ENCODE measurements at places on chromosomes 6 and 20.

DNA sequence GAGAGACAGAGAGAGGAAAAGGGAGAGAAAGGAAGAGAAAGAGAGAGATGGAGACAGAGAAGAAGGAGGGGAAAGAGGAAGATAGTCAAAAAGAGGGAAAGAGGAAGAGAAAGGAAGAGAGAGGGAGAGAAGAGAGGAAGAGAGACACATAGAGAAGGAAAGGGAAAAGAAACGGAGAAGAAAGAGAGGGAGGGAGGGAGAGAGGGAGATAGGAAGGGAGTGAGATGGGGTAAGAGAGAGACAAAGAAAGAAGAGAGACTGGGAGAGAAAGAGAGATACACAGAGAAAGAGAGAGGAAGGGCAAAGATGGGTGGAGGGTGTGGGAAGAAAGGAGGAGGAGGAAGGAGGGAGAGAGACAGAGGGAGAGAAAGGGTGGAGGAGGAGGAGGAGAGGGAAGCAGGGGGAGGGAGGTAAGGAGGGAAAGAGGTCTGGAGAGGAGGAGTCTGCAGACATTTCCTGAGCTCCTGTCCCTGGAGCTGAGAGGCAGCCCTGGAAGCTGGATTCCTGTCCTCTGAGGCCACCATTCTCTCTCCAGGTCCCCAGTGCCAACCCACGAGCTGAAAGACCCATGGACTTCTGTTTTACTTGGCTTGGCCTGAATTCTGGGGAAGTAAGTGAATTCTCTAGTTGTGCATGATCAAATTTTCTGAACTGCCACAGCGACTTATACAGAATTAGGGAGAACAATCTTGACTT, 9.9 kb downstream of the FOXF2 start:
- no peak for DNase-seq

DNA sequence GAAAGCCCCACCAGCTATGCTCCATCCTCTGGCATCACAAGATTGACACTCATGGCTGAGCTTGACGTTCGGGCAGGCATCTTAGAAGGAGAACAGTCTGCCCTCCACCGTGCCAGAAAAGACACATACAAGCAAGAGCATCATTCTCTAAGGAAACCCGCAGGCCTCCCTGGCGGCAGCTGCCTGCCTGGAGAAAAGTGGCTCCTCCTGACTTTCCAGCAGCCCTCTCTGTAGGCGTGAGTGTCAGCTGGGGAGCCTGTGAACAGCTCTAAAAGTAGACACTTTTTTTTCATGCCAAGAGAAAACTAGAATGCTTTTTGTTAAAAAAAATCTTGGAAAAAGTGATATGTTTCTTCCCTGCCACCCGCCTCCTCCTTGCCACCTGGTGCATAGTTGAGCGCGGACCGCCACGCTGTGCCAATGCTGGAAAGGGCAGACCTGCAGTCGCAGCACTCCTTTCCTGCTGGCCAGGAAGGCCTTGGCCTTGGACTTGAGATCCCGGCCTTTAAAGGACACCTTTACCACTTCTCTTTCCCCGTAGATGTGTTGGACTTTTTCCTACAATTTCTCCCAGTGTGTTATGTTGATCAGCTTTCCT, 29.7 kb upstream of the INSM1 start:
- DNase-seq = no peak

DNA sequence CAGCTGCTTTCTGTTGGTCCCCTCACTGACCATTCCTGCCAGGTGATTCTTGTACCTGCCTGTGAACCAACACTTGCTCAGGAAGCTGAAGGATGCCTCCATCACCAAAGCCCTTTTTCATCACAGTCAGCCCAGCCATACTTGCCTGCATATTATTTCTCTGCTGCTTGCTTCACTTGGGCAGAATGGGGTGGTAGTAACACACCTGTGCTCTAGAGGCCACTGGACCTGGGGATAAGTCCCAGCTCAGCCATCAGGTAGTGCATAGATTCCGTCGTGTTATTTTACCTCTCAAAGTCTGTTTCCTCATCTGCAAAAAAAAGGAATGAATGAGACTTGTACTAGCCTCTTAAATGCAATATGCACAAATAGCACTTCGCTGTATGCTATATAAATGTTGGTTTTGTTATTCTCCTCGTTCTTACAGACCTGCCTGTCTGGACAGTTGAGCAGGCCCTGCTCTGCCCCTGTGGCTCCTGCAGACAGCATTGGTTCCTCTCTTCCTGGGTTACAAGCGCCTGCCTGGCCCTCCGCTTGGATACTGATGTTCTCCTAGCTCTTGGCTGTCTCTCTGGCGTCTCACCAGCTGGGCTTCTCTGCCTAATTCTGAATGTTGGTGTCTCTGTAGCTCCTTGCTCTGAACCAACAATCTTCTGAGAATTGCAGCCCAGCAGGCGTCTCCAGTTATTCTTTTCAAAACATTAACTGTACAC, 151.8 kb downstream of the UNC5CL start:
- DNase-seq = no peak

DNA sequence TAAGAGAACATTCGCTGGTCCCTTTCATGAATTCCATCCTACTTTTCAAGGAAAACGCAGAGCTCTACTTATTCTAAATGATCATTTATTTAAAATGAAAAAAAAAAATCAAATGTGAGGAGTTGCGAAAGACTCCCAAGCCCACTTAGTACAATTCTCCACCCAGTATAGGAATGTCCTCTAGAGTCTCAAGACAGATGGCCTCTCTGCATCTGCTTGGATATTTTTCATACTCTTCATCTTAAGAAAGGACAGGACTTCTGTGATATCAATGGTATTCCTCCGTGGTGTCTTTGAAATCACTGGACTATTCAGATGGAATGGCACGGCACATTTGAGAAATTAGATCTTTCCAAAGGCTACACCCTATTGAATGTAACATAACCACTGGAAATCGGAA, 107.1 kb downstream of the PTPRK start:
- DNase-seq = no peak

GRCh38 chr20:9025643-9026042, 43.2 kb upstream of the PLCB4 start:
- DNase-seq = no peak

DNA sequence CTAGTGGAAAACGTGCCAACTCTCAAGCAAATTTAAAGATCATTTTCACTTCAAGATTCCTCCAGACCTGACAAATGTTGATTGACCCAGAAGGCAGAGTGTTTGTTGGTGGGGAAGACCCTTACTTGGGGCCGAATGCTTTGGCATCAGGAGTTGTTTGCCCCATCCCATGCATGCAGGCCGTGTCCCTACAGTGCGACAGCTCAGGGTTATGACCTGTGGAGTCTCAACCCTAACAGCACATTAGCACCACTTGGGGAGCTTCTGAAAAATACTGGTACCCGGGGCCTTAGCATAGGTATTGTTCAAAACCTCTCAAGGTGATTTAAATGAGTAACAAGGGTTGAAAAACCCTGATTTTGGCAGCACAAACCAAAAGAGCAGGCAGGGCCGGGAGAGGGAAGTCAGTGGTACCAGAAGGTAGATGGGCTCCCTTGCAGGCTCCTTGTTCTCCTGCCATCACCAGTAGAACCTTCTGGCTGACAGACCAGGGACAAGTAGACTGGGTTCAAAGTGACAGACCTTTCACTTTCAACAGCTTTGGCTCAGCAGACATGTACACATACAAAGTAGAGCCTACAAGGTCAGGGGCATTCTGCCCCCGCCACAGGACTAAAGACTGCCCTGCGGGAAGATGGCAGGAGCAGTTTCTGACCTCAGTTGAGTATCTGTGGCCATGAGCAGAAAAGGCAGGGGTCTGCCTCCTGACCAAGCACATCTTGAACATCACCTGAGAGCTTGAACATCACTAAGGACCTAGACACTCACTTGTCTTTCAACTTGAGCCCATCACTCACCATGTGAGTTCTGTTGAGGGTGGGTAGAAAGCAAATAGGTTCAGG, 39.6 kb downstream of the PLCG1 start:
- no peak for DNase-seq

GRCh38 chr6:148805777-148806176, 58.9 kb downstream of the UST start:
- DNase-seq = no peak

GRCh38 chr6:30800871-30801270, 56.5 kb upstream of the IER3 start:
- DNase-seq = no peak

GRCh38 chr6:123965894-123966293, 162.2 kb downstream of the NKAIN2 start:
- no peak for DNase-seq

DNA sequence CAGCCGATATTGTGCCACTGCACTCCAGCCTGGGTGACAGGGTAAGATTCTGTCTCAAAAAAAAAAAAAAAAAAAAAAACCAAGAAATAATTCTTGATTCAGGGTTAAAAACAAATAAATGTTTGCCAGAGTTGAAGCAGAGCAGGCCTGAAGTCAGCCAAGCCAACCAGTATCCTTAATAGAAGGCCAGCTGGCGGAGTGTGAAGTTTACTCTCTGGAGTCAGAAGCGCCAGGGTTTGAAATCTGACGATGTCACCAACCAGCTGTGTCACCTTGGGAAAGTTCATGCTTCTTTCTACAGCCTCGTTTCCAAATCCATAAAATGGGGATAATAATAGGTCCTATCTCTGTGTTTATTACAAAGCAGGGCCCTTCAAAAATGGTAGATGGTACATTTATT, 73.0 kb upstream of the ENPP5 start:
- no peak for DNase-seq

- DNase-seq = no peak
Observed at GRCh38 chr6:121430514-121431460, 4.7 kb upstream of the GJA1 start.

DNA sequence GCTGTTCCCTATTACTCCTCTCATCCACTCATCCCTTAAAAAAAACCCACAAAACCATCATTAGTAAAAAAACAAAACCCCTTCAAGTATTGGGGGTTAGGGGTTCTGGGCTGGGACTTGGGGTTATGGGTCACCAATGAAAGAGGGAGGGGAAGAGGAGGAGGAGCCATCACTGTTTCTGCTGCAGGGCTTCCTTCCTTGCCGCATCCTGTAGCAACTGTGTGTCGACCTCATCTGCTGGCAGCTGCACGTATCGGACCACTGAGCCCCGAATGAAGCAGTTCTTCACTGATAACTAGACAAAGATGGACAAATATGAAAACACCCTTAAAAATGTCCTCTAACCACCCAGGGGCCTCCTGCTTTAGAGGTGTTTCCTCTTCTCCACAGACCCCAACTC, 2.0 kb upstream of the VARS1 start:
- no peak for DNase-seq

DNA sequence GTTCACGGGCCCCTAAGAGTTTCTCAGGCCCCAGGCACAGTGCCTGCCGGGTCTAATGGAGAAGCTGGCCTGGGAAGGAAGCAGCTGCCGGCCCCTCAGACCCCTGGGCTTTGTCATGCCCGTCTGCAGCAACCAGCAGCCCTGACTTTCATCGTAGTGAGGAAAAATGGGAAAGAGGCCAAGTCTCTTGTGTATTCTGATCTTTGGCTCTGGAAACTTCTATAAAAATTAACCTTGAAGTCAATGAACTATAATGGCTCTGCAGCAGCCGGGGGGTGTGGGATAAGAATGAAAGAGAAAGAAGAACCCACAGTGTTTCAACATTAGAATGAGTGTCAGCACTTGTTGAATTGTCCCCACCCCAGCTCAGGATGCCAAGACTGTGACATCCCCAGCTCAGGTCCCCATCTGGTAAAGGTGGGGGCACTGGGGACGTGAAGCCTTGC, 12.9 kb downstream of the TGM2 start:
- no peak for DNase-seq

DNA sequence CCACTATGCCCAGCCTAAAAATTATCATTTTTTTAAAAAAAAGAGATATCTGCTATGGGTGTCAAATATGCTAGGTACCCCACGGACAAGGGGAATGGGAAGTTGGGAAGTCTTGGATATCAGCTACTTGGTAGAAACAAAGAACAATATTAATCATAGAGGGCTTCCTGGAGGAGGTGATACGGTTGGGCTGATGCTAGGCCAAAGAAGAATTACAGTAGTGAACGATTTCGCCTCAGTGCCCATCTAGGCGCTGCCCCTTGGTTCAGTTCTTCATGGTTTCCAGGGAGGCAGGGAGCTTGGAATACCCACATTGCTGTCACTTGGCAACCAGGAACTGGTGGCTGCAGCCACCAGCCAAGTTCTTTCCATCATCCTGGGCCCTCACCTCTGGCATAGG, 5.5 kb upstream of the PSMF1 start:
- DNase-seq = no peak

DNA sequence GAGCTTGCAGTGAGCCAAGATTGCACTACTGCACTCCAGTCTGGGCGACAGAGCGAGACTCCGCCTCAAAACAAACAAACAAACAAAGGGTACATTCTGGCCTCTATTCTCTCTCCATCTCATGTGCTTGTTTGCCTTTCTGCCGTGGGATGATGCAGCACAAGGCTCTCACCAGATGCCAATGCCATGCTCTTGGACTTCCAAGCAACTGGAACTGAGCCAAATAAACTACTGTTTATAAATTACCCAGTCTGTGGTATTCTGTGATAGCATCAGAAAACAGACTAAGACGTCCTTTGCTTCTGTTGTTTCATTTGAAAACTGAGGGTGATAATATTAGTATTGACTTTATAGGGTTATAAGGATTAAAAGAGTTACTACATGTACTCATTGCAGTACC, 3.6 kb upstream of the BRD2 start:
- no peak for DNase-seq

GRCh38 chr20:38184101-38184500, 19.0 kb upstream of the TGM2 start:
- no peak for DNase-seq

GRCh38 chr6:89073840-89074239, 6.7 kb upstream of the PNRC1 start:
- no peak for DNase-seq

DNA sequence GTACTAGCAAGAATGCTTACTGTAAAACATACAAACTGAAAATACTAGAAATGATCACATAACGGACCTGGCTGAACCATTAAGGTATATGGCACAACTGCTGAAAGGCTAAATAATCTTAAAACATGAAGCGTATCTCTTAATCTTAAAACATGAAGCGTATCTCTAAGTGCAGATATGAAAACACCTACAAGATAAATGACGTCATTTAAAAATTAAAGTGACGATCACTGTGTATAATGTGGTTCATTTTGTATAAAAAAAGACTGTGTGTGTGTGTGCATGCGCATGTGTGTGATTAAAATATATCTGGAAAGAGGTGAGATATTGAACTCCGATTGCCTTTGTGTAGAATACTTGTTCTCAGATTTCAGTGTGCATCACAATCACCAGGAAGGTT, 780.4 kb downstream of the KIF16B start:
- no peak for DNase-seq

- DNase-seq = no peak
Observed at GRCh38 chr6:128311944-128312570, 208.3 kb downstream of the PTPRK start.

DNA sequence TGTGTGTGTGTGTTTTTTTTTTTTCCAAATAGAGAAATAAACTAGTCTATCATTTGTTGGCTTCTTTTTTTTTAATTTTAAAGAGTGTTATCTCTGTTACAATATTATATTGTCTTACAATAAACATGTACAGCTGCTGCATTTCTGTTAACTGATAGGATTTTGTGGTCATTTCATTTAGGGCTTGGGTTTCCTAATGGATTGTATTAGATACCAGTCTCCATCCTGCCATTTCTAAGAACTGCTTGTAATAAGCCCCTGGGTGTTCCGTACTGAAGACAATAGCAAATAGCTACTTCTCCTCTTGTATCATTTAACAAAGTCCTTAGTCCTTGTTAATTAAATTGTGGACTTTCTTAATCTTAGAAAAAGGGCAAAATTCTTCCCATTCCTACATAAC, 45.7 kb downstream of the SOBP start:
- no peak for DNase-seq
